Effector CD8-positive, alpha-beta T cell (primary cell): ENCODE measurements at places on chromosomes 6 and 20.

GRCh38 chr20:31522731-31523130 lies 8.5 kb downstream of the HM13 start:
- no peak for DNase-seq

GRCh38 chr6:158272324-158272723 lies 39.9 kb upstream of the TULP4 start:
- no peak for DNase-seq

GRCh38 chr20:29301624-29302259 lies 1955.7 kb upstream of the DEFB115 start:
- no peak for DNase-seq

DNA sequence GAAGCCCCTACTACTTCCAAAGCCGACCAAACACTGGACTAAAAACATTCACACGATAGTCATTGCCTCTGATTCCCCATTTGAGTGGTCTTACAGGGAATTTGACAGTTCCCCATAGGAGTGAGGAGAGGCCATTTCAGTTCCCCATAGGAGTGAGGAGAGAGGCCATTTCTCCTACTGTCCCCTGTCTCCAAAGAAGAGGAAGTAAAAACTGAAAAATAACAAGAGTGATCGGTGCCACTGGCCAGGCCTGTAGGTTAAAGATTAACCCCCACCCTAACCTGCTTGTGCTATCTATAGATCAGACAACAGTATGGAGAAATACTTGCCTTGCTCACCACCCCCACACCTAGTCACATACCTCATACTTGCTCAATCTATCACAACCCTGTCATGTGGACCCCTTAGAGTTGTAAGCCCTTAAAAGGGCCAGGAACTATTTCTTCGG lies 204.0 kb upstream of the MOCS1 start:
- DNase-seq, result no peak

DNA sequence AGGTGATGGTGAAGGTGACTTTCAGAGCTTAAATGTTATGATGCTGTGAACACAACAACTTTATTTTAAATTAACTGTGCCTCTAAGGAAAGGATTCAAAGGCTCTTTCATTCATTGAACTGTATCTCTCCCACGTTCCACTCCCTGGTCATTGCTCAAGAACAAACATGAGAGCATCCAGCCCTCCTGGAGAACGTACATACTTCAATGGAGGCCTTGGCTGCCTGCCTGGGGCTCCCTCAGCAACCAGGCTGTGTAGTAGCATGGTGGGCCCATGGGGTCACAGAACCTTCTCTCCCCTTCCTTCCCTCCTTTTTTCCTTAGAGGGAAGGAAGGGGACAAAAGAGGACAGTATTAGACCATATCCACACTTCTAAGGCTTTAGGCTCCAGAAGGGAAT lies 234.3 kb downstream of the CDC5L start:
- DNase-seq, result no peak

DNA sequence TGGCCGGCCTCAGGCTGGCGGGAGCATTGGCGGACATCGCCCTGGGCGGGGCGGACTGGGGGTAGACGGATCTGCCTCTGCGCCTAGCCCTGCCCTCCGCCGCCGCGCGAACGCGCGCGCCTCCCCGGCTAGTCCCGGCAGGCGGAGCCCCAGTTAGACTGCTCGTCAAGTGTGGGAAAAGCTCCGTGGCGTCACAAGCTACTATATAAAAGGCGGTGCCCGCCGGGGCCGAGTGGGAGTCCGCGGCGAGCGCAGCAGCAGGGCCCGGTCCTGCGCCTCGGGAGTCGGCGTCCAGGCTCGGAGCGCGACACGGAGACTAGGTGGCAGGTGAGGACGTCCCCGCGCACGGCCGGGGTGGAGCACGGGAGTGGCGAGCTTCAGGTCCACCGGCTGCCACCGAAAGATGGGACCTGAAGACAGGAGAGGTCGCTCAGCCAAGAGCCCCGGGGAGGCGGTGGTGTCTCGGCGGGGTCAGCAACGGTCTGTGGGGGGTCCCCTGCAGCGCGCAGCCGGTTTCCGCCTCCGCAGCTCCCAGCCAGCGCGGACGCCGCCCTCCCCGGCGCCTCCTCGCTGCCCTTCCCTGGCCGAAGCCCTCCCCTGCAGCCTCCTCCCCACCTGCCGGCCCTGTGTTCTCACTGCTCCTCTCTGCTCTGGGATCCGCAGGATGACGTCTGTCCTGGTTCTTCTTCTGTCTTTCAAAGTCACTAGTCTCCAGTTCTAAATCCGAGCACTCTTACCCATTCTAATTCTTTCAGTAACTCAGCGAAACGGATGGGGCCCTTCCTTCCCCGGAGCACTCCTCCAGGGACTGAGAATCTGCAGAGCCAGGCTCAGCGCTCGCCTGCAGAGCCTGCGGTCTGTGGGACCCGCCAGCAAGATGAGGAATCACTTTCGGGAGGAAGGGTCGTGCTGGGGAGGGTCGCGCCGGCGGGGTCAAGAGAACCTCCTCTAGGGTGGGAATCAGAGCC lies 4.3 kb upstream of the RIPK1 start:
- peak; percentile 82 for DNase-seq

GRCh38 chr6:167797011-167797471 lies 29.7 kb upstream of the AFDN start:
- no peak for DNase-seq

GRCh38 chr6:25250878-25251277 lies 28.3 kb upstream of the CARMIL1 start:
- DNase-seq, result no peak

DNA sequence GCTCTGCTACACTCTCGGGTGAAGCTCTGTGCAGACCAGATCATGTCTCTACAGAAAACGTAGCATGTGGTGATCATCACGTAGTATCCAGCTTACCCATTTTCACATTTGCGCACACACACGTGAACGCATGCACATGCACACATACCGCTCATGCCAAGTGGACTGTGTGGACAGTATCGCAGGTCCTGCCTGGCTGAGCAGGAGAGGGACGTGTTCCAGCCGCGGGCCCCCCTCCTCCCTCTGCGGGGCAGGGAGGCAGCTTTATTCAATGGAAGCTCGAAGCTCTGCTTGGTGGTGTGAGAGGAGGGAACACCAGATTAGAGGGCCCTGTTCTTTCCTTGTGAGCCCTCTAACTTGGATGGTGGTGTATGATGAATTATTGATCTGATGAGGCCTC lies 51.1 kb downstream of the CDH26 start:
- DNase-seq, result no peak
